ENCODE measurements at places on chromosomes 5 and 9.

DNA sequence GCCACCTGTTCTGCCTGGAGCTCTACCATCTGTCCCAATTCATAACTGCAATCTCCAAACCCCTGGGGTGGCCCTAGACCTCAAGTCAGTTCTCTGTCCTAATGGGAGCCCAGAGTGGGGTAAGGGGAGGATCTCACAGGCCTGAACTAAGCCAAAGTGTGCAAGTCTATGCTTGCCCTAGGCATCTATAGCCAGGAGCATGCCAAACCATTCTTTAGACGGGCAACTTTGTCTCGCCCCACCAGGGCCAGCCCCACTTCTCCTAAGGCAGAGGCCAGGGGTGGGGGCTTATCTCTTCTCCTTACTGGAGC lies 3.3 kb downstream of the ACSL6 start:
- no peak for DNase-seq

GRCh38 chr5:120552638-120553037 lies 88.5 kb downstream of the PRR16 start:
- DNase-seq: no peak

DNA sequence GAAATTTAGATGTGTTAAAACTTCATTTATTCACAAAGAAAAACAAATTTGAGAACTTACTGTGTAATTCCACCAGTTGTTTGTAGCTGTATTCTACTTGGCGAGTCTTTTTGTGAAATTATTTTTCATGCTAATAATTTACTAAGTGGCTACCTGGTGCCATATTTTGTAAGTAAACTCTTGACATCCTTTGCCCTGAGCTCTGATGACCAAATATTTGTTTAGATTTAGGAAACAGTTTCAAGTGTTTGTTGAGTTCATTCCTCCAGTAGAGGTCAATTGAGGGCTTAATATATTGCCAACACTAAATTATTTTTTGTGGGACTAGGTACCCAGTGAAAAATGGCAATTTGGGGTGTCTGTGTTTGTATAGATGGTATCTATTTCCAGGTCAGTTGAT lies 3.7 kb downstream of the CNTLN start:
- DNase-seq: no peak

DNA sequence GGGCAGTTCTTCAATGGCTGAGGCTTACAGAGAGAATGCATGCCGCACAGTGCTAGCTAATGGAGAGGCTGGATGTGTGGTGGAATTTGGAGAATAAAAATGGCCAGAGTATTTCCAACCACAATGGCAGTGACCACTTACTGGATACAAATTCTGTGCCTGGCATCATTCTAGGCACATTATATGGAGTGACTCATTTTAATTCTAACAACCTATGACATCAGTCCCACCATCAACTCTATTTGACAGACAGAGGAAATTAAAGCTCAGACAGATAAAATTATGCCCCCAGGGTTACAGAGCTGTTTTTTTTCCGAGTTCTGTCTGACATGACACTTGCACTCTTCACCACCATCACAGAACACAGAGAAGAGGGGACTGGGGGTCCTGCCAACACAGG lies 105.6 kb upstream of the IL12B start:
- DNase-seq: no peak

- DNase-seq: no peak
These were observed 586.2 kb upstream of the PTGER4 start for GRCh38 chr5:40093550-40093949.

DNA sequence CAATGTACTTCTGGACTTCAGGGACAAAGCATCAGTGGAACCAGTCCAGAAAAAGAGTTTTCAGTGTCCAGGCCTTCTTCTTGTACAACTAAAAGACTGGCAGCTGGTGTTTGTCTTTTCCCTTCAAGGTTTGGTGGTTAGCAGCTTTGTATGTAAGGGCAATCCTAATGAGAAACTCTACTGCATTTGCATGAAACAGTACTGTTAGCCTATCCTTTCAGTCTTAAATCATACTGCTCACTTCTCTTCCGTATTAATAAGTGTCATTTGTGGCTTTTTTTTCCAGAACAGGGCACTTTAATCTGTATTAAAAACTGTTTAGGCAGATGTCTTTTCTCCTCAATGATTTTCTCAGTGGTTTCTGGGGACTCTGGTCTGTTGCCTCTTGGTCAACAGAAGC lies 48.9 kb downstream of the FAM174A start:
- no peak for DNase-seq

- no peak for DNase-seq
These were observed 35.3 kb downstream of the MPDZ start for GRCh38 chr9:13244181-13244580.

- DNase-seq: no peak
These were observed 228.8 kb downstream of the CD180 start for GRCh38 chr5:66967826-66968262.

DNA sequence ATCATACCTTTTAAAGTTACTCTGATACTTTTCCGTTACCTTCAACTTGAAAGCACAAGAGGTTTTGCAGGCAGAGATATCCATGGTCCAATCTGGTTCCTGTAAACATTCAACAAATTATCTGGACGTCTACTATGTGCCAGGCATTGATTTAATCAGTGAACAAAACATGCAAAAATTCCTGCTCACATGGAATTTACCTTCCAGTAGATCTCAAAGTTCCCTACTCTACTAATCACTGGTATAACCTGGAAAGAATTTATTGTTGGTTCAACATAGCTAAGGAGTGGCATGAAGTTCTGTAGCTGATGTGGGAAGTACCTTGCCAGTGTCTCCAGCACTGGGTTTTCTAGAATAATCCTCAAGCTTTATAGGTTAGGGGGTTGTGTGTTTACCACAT lies 9.8 kb downstream of the OCLN start:
- no peak for DNase-seq

- no peak for DNase-seq
These were observed 36.0 kb downstream of the FAM78A start for GRCh38 chr9:131240047-131240921.

- no peak for DNase-seq
These were observed 41.7 kb upstream of the BARX1 start for GRCh38 chr9:93996863-93997262.

- no peak for DNase-seq
These were observed 2.8 kb downstream of the MYO10 start for GRCh38 chr5:16933337-16933736.

GRCh38 chr5:180790524-180790923 lies 12.1 kb downstream of the MGAT1 start:
- DNase-seq: no peak

- DNase-seq: no peak
These were observed 740.1 kb upstream of the FAM174A start for GRCh38 chr5:99795031-99795430.

DNA sequence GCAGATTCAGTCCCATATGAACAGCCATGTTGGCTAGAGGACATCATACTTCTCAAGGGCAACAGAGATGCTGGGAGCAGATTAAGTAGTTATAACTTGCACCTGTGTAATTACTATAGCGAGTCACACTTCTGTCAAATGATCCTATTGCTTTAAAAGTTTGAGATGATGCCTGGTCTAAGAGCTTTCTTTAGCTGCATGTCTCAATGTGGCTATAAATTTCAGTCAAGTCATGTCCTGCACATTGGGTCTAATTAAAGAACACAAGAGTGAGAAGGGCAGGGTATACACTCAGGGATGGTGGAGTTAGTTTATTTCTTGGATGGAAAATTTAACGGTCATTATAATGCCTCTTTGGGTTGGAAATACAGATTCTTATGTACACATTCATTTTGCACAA lies 557.3 kb downstream of the RAB3C start:
- DNase-seq: no peak

GRCh38 chr9:7338586-7339281 lies 460.8 kb downstream of the DMAC1 start:
- DNase-seq: no peak

DNA sequence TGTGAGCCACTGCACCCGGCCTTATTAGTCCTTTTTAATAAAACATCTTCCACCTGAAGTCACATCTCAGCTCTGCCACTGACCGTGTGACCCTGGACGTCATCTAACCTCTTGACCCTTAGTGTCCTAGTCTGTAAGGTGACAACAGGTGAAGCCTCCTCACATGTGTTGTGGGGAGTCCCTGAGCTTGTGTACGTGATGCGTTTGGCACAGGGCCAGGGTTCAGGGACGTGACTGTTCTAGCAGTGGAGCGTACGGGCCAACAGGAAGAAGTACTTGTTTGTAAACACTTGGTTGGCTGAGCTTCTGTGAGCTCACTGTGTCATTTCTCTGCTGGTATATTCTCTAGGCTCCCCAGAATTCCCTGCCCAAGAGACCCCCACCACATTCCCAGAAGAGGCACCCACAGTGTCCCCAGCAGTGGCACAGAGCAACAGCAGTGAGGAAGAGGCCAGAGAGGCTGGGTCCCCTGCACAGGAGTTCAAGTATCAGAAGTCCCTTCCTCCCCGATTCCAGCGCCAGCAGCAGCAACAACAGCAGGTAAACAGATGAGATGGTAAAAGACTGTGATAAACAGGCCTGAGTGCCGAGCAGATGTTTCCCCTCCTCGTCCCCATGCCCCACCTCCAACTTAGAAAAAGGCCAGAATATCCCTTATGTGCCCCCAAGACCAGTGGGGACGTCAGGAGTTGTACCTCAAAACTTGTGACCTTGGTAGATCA lies 35.3 kb upstream of the POMT1 start:
- DNase-seq: no peak

GRCh38 chr9:119334745-119335144 lies 34.5 kb downstream of the BRINP1 start:
- DNase-seq: no peak

DNA sequence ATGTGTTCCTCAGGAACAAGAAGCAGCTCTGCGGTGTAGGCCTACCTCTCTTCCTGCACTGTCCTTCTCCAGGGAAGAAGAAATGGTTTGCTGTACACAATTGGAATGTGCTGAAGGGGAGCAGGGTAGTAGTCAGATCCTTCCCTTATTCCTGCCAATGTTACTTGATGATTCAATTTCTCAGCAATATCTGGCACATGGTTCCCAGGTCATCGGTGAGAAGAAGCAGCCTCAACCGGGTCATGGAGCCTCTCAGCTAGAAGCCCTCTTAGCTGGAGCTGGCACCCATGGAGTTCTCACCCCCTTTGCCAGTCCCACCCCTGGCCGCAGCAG lies 36.9 kb downstream of the ACTBL2 start:
- no peak for DNase-seq

DNA sequence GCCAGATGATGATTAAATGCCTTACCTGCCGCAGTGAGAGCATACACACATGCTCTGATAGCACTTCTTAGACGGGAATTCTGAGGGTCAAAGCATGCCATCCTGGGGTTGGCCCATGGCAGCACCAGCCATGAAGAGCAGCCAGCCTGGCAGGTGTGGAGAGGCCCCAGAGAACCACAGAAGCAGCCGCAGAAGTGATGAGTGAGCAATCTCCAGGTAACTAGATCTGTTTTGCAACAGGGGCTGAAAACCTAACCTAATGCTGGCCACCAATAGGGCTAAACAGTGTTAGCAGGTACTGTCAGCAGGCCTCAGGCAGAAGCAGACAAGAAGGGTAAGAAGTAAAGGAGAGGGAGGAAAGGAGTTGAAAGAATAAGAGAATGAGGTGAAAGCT lies 33.5 kb upstream of the HOMER1 start:
- DNase-seq: no peak

GRCh38 chr5:154243736-154244135 lies 53.2 kb downstream of the GALNT10 start:
- DNase-seq: no peak

DNA sequence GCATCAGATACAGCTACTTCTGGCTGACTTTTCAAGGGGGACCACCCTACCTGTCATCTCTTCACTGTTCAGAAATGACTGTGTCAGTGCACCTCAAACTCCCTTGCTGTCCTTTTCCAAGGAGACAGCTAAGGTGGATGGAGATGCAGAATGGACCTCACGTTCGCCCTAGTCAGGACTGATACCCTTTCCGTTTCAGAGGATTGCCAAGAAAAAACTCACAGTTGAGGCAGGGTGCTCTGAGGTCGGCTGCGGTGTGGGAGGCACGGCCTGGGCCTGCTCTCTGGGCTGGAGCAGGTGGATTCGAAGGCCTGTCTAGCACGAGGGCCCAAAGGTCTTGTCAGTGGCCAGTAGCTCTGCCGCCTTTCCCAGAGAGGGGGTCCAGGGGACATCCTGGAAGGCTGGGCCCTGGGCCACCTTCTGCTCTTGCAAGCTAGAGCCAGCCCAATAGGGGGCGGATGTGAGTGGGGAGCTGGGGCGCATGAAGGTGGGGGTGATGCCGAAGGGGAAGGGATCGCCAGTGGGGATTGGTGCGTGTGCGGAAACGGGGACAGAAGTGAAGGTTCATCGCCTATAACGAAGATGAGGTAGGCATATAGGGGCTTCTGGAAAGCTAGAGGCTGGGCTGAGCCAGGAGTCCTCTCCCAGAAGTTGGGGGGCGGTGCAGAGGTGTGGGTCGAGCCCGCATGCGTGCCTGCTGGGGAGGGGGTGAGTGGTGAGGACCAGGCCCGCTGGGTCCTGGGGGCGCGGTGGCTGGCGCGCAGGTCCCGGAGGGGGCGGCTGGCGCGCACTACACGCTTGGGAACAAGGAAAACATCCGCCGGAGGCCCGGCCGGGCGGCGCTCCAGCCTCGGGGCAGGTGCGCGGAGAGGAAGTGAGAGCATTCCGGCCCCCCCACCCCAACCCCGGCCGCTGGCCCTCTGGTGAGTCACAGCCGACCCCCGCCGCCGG lies 2.5 kb upstream of the MSMP start:
- peak; percentile 76 for DNase-seq

GRCh38 chr9:126435626-126436025 lies 109.0 kb downstream of the MVB12B start:
- DNase-seq: no peak

DNA sequence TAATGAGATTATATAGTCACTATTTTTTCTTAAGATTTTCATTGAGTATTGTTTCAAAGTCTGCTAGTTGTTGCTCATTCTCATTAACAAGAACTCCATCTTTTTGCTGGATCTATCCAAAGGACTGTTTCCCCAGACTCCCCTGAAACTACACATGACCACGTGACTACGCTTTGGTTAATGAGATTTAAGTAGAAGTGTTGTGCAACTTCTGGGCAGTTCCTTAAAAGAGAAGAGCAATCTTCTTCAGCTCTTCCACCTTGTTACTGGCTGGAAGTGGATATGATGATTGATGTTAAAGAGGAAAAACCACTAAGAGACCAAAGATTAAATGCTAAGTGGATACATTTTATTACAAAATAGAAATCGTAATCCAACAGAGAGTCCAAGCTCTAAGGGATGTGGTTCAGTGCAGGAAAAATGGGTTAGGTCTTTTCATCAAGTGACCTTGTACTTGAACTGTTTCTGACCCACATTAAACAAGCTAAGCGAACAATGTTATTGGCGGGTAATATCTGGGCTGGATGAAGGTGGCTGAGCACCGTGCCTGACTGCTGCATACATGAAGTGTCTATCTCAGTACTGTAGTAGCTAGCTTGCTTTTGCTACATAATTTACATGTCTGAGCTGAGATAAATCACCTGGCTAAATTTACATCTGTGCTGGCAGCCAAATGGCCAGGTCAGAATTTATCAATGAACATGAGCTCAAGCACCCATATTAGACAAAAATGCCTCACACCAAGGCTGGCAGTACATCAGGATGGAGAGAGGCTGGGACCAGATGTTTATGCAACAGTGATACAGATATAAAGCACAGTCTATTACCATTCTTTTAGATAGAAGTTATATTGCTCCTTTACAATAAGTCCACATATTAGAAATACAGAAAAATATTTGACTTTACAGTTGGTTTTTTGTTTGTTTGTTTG lies 7.5 kb upstream of the CTNNAL1 start:
- no peak for DNase-seq
